Activated CD8-positive, alpha-beta memory T cell treated with anti-CD3 and anti-CD28 coated beads, Interleukin-2, amount 10 ng/mL, durations not matched to agents 7 days and 5 days (primary cell): ENCODE measurements at places on chromosomes 5 and 9. TPM values are rescaled to one million over a fixed set of nuclear protein-coding genes. Genes with fewer than 3 reads are reported as not detected.
A peak's percentile ranks its signal among the peaks of the same experiment; 100 is the strongest.

GRCh38 chr5:139392678-139393496, 2.0 kb downstream of the PROB1 start:
- DNase-seq, result peak; percentile 95

- DNase-seq, result no peak
Observed at GRCh38 chr5:179251276-179251969, 93.8 kb downstream of the ADAMTS2 start.

Gene CREB3
- total RNA-seq, result 20.5 TPM

DNA sequence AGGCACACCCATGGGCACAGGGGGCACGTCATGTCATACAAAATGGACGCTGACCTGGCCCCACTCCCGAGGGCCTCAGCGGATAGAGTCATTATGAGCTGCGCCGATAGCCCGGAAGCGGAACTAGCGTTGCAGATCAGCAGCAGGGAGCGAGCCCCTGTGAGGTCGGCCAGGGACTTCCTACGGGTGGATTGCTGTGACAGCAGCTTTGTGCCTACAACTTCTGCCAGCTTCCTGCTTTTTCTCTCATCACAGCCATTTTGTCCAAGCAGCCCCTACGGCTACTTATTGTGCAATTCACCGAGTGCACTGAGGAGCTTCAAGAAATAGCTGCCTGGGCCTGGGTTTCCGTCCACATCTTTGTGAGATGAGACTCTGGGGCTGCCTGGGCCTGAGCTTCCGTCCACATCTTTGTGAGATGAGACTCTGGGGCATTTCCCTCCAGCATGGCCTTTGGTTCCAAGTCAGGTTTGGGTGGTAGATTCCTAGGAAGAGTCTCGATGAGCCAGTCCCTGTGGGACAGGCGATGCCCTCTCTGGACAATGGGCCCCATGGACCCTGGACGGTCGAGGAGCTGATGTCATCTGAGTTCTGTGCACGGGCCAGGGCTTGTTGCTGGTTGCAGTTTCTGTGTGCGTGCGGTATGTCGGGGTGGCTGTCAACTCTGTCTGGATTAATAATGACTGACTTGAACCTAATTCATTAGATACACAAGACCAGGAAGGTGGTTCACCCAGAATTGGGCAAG, 67.0 kb upstream of the GNE start:
- DNase-seq, result no peak

- DNase-seq, result no peak
Observed at GRCh38 chr5:77181173-77181572, 29.3 kb upstream of the PDE8B start.

DNA sequence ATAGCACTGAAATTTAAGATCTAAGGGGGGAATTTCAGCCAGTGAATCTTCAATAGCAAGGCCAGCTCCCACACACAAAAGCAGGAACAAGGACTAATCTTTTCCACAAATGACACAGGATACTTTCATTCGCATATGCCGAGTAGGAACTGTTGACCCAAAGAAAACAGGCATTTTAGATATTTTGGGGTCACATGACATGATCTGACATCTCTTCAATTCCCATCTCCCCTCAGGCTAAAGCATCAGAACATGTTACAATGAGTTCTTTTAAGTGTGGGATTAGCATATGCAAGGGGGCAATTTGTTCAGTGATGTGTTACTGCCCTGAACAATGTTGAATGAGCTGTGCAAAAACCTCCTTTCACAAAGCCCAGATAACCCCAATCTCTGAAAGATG, 68.2 kb downstream of the TLE1 start:
- DNase-seq, result no peak

GRCh38 chr9:13975611-13976290, 338.2 kb downstream of the NFIB start:
- no peak for DNase-seq

Gene GNA14
- not detected for total RNA-seq

DNA sequence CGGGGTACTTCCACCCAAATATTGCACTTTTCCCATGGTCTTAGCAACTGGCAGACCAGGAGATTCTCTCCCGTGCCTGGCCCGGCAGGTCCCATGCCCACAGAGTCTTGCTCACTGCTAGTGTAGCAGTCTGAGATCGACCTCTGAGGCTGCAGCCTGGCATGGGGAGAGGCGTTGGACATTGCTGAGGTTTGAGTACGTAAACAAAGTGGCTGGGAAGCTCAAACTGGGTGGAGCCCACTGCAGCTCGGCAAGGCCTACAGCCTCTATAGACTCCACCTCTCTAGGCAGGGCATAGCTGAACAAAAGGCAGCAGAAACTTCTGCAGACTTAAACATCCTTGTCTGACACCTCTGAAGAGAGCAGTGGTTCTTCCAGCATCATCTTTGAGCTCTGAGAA, 40.1 kb upstream of the EBF1 start:
- DNase-seq, result no peak

DNA sequence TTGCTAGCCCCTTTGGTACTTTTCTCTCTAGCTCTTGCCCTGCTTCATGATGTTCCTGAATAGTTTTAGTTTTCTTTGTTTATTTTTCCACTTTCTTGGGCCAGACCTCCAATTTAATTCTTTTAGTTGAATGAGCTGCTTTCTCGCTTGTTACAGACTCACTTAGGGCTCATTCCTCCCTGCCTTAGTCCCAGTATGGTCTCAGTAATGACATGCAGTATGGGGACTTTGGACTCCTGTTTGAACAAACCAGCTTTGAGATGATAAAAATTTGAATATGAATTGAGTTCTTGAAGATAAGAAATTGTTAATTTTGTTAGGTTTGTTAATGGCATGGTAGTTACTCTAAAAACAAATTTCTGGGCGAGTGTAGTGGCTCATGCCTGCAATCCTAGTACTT, 284.8 kb upstream of the DMRT1 start:
- DNase-seq, result no peak

DNA sequence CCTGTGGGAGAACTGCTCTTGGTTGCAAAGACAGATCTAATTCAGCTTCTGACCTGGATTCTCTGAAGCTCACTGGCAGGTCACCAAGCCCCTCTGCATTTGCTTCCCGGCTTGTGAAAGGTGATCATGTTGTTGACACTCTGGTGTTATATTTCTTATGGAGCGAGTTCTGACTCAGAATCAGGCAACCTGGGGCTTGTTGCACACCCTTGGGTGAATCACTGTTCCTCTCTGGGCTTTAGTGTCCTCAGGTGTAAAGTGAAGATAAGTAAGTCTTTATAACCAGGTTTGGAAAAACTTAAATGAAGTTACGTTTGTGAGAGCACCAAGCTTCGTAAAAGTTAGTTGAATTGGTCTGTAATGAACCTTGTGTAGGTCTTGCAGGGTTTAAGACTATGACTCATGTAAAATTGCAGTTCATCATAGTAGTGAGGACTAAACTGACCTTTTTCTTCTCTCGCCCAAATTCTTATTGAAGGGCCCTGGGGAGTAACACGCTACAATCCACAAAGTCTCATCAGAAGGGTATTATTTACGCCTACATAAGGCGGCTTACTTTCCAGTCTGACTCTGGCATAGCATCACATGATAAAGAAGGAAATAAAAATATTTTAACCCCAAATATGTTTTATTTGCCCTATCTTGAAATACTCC, 218.6 kb downstream of the TMEM38B start:
- DNase-seq, result no peak

Gene FAM200C
- 0.61 TPM for total RNA-seq

- peak; percentile 42 for DNase-seq
Observed at GRCh38 chr9:93265301-93265971, 81.5 kb downstream of the WNK2 start.

GRCh38 chr9:120351106-120351505, 228.9 kb downstream of the CDK5RAP2 start:
- DNase-seq, result no peak

DNA sequence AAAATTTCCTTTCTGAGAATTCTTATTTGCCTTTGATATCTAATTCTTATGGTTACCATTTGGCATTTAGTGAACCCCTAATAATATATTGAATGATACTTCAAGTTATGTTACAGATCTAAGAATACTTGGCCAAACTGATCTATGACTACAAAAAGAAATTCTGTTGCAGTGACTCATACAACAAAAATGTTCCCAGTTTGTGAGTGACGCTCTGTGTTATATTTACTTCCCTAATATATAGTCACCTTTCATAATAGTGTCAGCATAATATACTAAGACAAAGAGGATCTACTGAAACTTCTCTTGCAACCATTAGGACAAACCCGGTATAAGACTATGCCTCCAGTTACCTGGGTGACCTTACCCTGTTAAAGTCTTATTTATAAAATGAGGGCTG, 216.9 kb upstream of the TLX3 start:
- DNase-seq, result no peak

Gene CCDC180
- total RNA-seq, result 5.3 TPM

Gene HRCT1
- not detected for total RNA-seq

Gene COL5A1
- 0.16 TPM for total RNA-seq

DNA sequence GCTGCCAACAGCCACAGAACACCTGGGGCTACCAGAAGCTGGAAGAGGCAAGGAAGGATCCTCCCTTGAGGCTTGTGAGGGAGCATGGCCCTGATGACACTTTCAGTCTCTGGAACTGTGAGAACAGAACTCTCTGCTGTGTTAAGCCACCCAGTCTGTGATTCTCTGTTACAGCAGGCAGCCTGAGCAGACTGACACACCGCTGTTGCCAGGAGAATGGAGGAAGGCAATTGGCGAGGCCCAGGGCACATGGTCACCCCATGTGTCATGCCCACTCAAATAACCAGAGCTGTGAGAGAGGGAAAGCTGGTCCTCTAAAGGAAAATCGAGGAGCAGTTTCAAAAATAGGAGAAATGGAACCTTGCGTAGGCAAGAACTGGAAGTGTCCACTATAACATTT, 12.0 kb upstream of the KIF4B start:
- no peak for DNase-seq

Gene CTNND2
- total RNA-seq, result not detected

DNA sequence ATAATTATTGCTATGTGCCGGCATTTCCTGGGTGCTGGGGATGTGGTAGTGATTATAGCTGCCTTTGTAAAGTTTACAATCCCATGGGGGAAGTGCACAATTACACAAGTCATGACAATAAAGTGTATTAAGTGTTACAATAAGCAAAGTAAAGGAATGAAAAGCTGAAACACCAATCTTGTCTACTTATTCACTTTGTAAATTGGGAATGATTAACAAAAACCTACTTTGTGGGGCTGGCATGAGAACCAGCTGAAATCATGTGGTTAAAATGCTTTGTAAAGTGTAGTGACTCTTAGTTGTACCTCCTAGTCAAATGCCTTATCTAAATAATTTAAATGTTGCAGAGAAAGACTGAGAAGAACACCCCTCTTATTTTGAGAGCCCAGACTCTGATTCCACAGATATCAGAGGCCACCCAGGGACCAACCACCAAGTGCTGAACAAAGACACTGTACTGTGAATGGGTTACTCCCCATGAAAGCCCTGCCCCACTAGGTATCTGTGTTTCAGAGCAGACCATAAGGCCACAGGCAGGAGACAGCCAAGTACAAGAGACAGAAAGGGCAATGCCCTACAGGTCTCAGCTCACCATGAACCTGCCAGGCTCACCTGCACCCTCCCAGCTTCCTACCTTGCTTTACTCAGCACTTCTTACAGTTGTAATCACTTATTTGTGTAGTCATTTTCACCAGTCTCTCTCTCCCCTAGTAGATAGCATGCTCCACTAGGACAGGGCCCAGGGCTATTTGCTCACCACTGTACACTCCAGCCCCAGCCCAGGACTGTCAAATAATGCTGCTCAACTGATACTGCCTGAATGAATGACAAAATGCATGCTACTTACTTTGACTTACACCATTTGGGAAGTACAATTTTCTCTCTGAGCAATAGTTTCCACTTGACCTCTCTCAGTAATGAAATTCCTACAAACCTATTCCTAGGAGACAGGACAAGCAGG, 101.6 kb upstream of the APC start:
- DNase-seq, result no peak

- DNase-seq, result no peak
Observed at GRCh38 chr9:108850293-108850897, 5.4 kb downstream of the ACTL7B start.

DNA sequence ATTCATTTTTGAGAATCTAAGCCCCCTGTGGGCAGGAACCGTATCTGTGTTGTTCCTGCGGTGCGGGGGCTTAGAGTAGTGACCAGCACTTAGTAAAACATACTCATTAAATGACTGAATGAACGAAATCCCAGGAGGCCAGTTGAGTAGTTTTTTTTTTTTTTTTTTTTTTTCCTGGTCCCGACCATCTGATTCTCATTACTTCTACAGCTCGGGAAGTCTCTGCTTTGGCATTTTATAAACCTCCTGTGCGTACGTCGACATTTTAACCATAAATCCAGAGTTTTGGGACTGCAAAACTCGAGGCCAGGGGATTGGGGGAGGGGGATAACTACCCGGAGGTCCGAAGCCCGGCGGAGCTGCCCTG, 31.5 kb upstream of the SPRY4 start:
- no peak for DNase-seq

Gene CMBL
- 3.2 TPM for total RNA-seq

Gene SLC25A2
- 1.1 TPM for total RNA-seq

GRCh38 chr5:91059409-91059808, 323.7 kb downstream of the ARRDC3 start:
- DNase-seq, result no peak

GRCh38 chr9:110575169-110575568, 4.4 kb downstream of the SVEP1 start:
- no peak for DNase-seq

DNA sequence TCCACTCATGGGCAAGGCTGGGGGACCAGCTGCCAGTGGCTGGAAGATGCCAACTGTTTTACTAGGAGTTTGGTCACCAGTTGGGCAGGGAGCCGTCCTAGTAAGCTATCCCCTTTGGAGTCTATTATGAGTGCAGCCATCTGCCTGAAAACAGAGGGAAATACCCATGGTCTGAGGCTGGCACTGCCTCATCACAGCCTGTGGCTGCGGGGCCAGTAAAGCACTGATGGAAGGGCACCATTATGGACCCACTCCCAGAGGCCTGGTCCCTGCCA, 187.2 kb upstream of the PANK3 start:
- DNase-seq, result no peak

DNA sequence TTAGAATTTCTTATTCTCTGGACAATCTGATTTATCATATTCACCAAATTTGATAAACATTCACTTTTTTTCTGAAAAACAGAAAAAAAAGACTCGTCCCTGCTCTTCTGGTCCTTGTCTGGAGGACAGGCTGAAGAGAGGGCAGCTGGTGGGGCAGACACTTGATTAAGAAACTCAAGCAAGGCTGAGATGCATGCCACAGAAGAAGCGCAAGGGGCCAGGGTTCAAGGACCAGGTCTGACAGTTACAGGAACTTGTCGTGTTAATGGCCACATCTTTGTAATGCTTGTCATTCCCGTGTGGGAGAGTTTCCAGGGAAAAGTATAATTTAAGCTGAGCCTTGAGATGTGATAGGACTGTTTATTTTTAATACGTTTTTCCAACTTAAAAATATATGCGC, 40.6 kb upstream of the SHB start:
- peak; percentile 8 for DNase-seq

- no peak for DNase-seq
Observed at GRCh38 chr5:96287136-96287535, 145.9 kb downstream of the PCSK1 start.
